ENCODE measurements at places on chromosomes 6 and 20. TPM values are rescaled to one million over a fixed set of nuclear protein-coding genes. Genes with fewer than 3 reads are reported as not detected.
A peak's percentile ranks its signal among the peaks of the same experiment; 100 is the strongest.

DNA sequence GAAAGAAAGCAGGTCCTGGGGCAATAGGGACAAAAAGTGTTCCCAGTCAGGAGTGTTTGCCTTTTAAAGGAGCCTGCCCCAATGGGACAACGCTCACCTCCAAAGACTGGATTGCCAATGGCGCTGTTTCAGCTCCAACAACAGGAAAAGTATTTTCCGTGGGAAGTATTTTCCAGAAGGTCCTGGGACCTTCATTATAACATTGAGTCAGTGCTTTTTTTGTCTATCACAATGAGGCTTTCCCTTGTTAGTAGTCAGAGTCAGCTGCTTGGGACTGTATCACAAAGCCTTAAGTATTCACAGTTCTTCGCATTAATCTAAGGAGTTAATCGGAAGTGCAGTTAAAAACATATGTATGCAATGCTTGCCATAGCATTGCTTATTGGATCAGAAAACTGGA is 17.3 kb downstream of the TRAF3IP2 start:
- DNase-seq = no peak

DNA sequence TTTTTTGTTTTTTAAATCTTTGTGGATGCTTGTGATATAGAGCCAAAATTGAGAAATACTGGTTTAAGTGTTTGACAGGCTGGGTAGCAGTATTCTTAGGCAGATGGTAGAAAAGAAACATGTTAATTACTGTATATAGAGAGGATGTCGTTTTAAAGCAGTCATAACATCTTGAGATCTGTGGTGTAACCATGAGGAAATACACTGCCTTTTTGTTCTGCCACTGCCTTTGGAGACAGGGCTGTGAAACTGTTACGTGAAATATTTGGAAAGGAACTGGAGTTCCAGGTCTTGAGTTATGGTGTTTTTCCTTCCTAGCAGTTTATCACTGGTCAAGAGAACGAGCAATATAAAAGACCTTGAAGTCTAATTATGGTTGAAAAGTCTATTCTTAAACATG is 19.5 kb downstream of the STXBP5 start:
- DNase-seq = no peak

DNA sequence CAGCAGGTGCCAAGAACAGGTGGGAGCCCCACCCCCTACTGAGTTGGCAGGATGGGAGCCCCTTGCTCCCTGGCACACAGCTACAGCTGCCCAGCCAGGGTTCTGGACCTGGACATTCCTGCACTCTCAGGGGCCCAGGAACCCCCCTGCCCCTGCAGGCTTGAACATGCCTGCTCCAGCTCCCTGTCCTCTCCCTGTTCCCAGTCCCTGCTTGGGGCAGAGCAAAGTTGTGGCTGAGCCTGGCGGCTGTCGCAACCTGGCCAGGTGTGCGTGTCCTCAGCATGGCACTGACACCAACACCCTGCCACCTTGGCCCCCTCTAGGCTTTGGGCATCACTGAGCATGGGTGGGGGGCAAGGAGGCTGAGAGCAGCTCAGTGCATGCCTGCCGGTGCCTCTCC is 491.2 kb upstream of the NOX3 start:
- peak; percentile 10 for DNase-seq

TMEM170B gene
- polyA plus RNA-seq = 1.1 TPM

ADTRP gene
- 0.84 TPM for polyA plus RNA-seq
